ENCODE measurements at places on chromosomes 11 and 22.

DNA sequence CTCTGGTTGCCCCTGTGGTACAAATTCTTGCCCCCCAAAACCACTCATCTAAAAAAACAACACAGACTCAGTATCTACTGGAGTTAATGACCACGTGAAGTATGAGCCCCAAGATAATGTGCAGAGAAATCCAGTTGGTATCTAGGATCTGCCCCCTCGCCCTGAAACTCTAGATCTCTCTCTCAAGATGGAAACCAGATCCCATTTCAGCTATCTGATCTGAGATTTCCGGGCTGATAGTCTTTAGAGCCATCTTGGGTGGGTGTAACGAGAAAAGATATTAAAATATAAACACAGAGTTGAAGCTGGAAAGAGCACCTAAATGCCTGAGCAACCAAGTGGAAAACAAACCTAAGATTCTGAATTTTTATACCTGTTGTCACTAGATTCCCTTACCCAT is 14.0 kb upstream of the VWCE start:
- H3K4me1 ChIP-seq = no peaks in the 10 kb centered on the region
- H3K27ac ChIP-seq = no peak overlapping the region
- DNase-seq = no peak

- no peak overlapping the region for H3K4me3 ChIP-seq
- DNase-seq = no peak
Measured at GRCh38 chr11:102561636-102562035, 31.1 kb upstream of the MMP7 start.

DNA sequence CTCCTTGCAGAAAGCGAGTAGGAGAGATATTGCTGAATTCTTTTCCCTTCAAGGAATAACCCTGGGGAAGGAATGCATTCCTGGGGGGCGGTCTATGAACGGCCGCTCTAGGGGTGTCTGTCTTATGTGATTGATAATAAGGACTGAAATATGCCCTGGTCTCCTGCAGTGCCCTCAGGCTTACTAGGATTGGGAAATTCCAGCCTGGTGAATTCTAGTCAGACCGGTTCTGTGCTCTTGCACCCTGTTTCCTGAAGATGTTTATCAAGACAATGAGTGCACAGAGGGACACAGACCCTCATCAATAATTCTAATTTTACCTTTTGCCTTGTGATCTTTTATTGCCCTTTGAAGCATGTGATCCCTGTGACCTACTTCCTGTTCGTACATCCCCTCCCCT is 140.7 kb downstream of the LUZP2 start:
- H3K27ac ChIP-seq = no peak overlapping the region
- no peak for DNase-seq
- no peaks in the 10 kb centered on the region for H3K27me3 ChIP-seq
- H3K4me3 ChIP-seq = no peak overlapping the region
- H3K36me3 ChIP-seq = no peaks in the 10 kb centered on the region

DNA sequence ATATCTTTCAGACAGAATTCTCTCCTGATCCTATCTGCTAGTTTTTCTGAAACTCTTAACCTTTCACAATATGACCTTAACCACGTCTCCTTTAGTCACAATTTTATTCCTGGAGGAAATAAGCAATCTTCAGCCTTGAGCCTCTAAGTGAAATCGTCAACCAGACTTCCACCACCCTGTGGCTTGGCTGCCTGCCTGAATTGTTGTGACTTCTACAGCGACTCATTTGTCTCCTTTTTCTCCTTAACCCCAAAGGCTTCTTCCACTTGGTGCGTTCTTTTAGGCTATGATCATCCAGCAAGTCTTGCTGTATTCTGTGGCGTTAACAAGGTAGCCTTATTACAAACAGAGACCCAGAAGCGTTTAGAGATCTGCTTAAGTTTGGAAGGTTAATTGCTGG is 535.1 kb upstream of the ARHGAP42 start:
- no peaks in the 10 kb centered on the region for H3K27me3 ChIP-seq
- H3K4me3 ChIP-seq = no peak overlapping the region
- no peaks in the 10 kb centered on the region for H3K36me3 ChIP-seq
- DNase-seq = no peak

- DNase-seq = no peak
- H3K27ac ChIP-seq = no peak overlapping the region
- peaks cover 7% of the 10 kb centered on the region for H3K4me1 ChIP-seq
- no peak overlapping the region for H3K4me3 ChIP-seq
Measured at GRCh38 chr11:14539982-14540421, 19.8 kb upstream of the PSMA1 start.

- no peaks in the 10 kb centered on the region for H3K27me3 ChIP-seq
- no peak overlapping the region for H3K4me3 ChIP-seq
- H3K36me3 ChIP-seq = no peaks in the 10 kb centered on the region
- no peak overlapping the region for H3K27ac ChIP-seq
- DNase-seq = no peak
Measured at GRCh38 chr22:23061471-23062280, 8.6 kb upstream of the GNAZ start.

DNA sequence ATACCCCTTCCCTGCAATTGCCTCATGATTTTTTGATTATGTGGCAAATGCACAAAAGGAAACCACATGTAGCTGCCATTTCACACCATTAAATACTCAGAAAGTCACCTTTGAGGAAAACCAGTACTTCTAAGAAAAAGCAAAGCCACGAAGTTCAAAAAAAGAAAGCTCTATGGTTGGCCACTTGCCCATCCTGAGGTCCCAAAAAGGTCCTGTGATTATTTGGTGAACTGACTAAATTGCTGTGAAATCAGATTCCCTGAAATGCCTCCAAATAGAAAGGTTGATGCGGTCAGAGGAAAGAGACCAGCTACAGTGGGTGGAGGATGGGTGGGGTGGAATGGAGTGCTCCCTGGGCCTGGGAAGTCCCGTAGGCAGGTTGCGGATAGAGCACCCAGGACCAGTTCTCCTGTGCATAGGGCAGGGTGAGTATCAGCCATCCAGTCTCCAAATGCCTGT is 26.9 kb downstream of the MRPL16 start:
- no peak for DNase-seq
- H3K4me1 ChIP-seq = no peaks in the 10 kb centered on the region
- no peaks in the 10 kb centered on the region for H3K36me3 ChIP-seq
- H3K27me3 ChIP-seq = no peaks in the 10 kb centered on the region

DNA sequence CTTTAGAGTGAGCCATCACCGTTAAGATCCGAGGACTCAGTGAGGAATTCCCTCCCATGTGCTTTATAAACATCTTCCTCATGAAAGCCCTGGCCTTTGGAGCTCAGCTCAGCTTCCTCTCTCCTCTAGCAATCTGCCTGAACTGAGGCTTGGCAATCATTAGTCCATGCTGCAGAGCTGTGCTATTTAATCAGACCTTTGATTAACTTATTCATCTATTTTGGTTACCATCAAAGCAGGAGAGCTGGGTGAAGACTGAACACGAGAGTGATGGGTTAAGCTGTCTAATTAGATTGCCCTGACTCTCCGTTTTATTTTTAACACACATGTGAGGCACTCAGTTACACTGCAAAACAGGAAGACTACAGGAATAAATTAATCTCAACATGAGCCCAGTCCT is 351.3 kb downstream of the LARGE1 start:
- peak overlapping the region; percentile 99 for H3K27ac ChIP-seq
- peak; percentile 41 for DNase-seq
- H3K27me3 ChIP-seq = no peaks in the 10 kb centered on the region
- H3K36me3 ChIP-seq = no peaks in the 10 kb centered on the region

GRCh38 chr11:59666969-59667368 is 1.9 kb downstream of the PATL1 start:
- H3K27ac ChIP-seq = no peak overlapping the region
- H3K4me3 ChIP-seq = no peak overlapping the region
- DNase-seq = no peak
- no peaks in the 10 kb centered on the region for H3K27me3 ChIP-seq
- peaks cover 20% of the 10 kb centered on the region for H3K4me1 ChIP-seq

DNA sequence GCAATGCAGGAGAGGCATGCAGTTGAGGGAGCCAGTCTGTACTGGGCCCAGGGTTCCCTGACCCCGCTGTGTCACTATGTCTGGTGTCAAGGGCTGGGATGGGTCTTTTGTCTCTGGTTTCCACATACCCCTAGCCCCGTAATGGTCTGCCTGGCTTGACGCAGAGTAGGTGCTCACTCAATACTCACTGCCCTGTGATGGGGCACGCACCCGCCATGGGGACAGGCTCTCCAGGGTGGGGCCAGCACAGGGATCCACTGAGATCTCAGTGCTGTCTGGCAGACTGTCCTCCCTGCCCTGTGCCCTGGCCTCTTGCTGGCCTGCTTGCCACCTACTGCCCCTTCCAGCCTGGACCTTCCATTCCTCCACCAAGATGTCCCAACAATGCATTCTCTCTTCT is 101.7 kb upstream of the CD82 start:
- DNase-seq = no peak
- no peak overlapping the region for H3K27ac ChIP-seq

DNA sequence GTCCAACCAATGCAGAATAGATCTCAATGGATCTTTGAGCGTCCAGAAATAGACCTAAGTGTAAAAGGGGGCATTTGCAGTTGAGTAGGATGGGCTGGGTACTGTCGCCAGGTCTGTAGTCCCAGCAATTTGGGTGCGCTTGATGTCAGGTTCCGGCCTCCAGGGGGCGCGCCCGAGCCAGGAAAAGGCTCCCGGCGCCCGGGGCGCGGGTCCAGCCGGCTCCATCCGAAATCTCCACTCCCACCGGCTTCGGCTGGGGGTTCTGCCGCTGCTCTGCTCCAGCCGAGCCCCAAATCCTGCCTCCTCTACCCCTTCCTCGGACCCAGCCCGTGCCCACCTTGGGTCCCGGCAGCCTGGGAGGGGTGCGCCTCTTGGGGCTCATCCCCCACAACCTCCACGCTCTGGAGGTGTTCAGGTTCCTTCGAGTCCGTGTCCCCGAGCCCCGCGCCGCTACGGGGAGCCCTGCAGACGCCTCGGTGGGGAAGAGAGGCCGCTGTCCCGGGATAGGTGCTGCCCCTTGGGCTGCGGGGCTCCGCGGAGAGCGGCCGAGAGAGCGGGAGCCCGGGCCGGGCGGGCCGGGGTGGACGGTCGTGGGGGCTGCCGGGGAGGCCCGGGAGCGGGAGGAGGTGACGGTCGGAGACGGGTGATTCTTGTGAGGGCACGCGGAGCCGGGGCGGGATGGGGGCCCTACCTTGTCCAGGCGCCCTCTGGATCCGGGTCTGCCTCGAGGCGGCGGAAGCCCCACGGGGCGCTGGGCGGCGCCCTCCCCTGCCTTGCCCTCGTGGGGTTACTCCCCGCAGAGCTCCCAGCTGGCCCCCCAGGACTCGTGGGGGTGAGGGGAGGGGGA is 13.0 kb upstream of the CYB5R3 start:
- no peaks in the 10 kb centered on the region for H3K36me3 ChIP-seq
- peak overlapping the region; percentile 67 for H3K4me3 ChIP-seq
- H3K4me1 ChIP-seq = 0 out of 2 replicates have a peak, but pooled peaks cover 5% of the 10 kb centered on the region
- 0 out of 2 replicates have a peak, but pooled peaks cover 5% of the 10 kb centered on the region for H3K27me3 ChIP-seq
- DNase-seq = peak; percentile 53

DNA sequence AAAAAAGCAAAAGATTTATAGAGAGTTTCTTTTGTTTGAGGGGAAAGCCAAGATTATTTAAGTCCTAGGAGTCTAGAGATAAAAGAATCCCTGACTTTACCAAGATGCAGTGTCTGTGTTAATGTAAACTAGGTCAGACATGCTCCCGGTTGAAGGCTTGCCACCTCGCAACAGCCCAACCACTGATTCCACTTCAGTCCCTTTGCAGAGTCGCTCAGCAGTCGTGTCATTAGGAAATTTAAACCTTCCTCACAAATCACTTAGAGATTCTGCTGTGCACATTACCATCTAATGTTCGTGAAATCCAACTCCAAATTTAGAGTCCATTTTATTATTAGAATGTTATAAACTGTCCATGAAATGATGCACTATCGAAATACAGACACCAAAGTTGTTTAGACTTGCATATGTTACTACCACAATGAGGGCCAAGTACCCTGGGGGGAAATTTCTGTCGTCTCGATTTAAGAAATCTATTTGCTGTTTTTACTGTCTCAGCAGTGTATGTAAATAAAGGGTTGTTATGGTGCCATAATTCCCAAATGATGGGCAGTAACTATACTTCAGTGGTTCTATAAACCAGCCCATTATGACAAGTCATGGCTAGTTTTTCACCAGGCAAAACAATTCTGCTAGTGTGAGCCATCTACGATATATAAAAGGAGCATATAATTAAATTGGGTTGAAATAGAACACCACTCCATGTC is 101.4 kb upstream of the MTNR1B start:
- no peaks in the 10 kb centered on the region for H3K27me3 ChIP-seq
- no peak overlapping the region for H3K4me3 ChIP-seq
- no peak overlapping the region for H3K27ac ChIP-seq
- no peak for DNase-seq

GRCh38 chr11:117885777-117886176 is 9.3 kb upstream of the FXYD6 start:
- H3K36me3 ChIP-seq = no peaks in the 10 kb centered on the region
- DNase-seq = no peak
- H3K4me3 ChIP-seq = no peak overlapping the region
- no peaks in the 10 kb centered on the region for H3K4me1 ChIP-seq
- no peak overlapping the region for H3K27ac ChIP-seq
- peaks cover 32% of the 10 kb centered on the region for H3K27me3 ChIP-seq

GRCh38 chr11:12552692-12553091 is 121.5 kb upstream of the TEAD1 start:
- DNase-seq = no peak
- H3K27ac ChIP-seq = no peak overlapping the region
- no peaks in the 10 kb centered on the region for H3K36me3 ChIP-seq
- H3K27me3 ChIP-seq = no peaks in the 10 kb centered on the region

GRCh38 chr22:38246692-38247091 is 26.1 kb downstream of the TMEM184B start:
- peaks cover 2% of the 10 kb centered on the region for H3K36me3 ChIP-seq
- peak overlapping the region; percentile 48 for H3K27ac ChIP-seq
- no peak for DNase-seq
- H3K27me3 ChIP-seq = no peaks in the 10 kb centered on the region
- H3K4me1 ChIP-seq = peaks cover 87% of the 10 kb centered on the region
- no peak overlapping the region for H3K4me3 ChIP-seq

DNA sequence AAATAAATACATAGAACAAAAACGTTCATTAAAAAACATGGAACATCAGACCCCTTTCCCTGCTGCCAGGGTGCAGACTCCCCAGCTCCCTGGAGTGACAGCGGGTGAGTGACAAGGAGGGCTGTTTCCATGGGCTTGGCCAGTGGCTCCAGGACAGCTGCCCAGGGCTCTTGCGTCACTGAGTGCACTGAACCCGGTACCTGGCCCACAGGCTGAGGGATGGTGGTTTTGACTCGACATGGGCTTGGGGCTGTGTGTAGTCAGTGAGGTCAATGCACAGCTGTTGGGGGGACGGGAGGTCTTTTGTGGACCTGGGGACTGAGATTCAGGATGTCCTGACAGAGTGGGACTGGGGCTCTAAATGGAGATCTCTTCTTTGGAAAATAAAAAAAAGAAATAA is 142.1 kb upstream of the B3GAT1 start:
- no peaks in the 10 kb centered on the region for H3K36me3 ChIP-seq
- no peak for DNase-seq
- no peaks in the 10 kb centered on the region for H3K4me1 ChIP-seq
- H3K4me3 ChIP-seq = no peak overlapping the region
- no peak overlapping the region for H3K27ac ChIP-seq

GRCh38 chr11:61913699-61914395 is 3.5 kb downstream of the RAB3IL1 start:
- no peak overlapping the region for H3K4me3 ChIP-seq
- peaks cover 38% of the 10 kb centered on the region for H3K27me3 ChIP-seq
- H3K36me3 ChIP-seq = no peaks in the 10 kb centered on the region
- peaks cover 2% of the 10 kb centered on the region for H3K4me1 ChIP-seq
- no peak overlapping the region for H3K27ac ChIP-seq

GRCh38 chr11:10303558-10304363 is 1.1 kb upstream of the ADM start:
- peaks cover 17% of the 10 kb centered on the region for H3K36me3 ChIP-seq
- H3K4me3 ChIP-seq = peak overlapping the region; percentile 96
- no peaks in the 10 kb centered on the region for H3K27me3 ChIP-seq
- peak overlapping the region; percentile 97 for H3K27ac ChIP-seq

- no peaks in the 10 kb centered on the region for H3K27me3 ChIP-seq
- H3K27ac ChIP-seq = no peak overlapping the region
- no peaks in the 10 kb centered on the region for H3K36me3 ChIP-seq
- H3K4me1 ChIP-seq = peaks cover 2% of the 10 kb centered on the region
- no peak for DNase-seq
Measured at GRCh38 chr22:23225724-23226496, 45.6 kb downstream of the BCR start.
